CD4-positive, alpha-beta T cell treated with Interleukin-2 at 100 ng/mL for 4 hours (primary cell): ENCODE measurements at places on chromosomes 2 and 18.

GRCh38 chr2:237478979-237479378 is 8.1 kb upstream of the MLPH start:
- DNase-seq = no peak

DNA sequence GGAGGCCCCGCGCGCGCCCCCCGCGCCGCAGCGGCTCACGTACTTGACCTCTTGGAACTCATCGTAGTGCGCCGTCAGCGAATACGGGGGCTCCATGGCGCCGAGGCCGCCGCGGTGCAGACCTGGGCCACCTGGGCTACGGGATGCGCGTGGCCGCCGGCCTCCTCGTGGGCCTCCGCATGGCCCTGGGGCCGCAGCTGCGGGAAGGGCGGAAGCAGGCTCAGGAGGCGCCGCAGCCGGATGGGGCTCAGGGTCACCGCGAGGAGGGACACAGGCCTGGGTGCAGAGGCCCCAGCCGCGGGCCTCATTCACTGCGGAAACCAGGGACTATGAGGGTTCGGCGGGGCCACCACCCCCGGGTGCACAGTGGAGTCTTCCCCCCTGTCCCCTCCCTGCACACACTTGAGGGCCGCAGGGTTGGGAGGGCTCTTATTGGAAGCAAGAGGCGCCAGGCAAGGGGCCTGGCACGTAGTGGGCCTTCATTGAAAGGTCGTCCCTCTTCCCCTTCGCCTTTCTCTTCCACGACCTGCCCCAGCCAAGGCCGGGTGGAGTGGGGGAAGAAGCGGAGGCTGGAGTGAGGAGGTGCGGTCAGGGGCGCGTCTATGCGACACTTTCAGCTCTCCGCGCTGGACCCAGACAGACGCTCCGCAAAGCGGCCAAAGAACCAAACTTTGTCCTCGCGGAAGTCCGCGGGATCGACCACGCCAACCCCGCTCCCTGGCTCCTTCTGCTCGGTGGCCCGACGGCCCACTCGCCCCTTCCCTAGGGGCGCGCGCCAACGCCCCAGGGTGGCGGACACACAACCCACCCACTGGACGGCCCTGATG is 863 bp downstream of the ECEL1 start:
- no peak for DNase-seq

GRCh38 chr2:111239107-111239506 is 118.4 kb downstream of the BCL2L11 start:
- DNase-seq = no peak

GRCh38 chr2:228767196-228767595 is 503.9 kb downstream of the PID1 start:
- no peak for DNase-seq

DNA sequence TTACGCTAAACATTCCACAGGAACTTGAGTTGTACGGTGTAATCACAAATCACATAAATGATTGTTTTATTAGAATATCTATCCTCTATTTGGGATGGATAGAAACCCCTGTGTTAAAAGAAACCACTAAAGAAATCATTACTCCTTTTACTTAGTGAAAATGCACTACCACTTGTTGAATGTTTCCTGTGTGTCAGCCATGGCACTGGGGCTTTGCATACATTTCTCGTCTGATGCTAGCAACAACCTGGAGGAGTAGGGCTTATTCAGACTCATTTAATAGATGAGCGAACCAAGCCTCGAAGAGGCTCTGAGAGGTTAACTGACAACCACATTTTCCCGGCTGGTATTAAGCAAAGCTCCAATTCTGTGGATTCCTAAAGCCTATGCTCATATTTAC is 60.5 kb upstream of the PELI1 start:
- DNase-seq = peak; percentile 29
